ENCODE measurements at places on chromosomes 5 and 9. TPM values are rescaled to one million over a fixed set of nuclear protein-coding genes. Genes with fewer than 3 reads are reported as not detected.

The GCNT4 gene
- 3.1 TPM for total RNA-seq

The JAK2 gene
- total RNA-seq, result 9.3 TPM

The ADCY2 gene
- not detected for total RNA-seq

The NTNG2 gene
- total RNA-seq, result 0.07 TPM

The JMY gene
- 4.2 TPM for total RNA-seq
